IMR-90 (cell line): ENCODE measurements at places on chromosomes 12 and 14. TPM values are rescaled to one million over a fixed set of nuclear protein-coding genes. Genes with fewer than 3 reads are reported as not detected.

The PLBD1 gene
- under 0.01 TPM in 1 of 2 replicates, not detected in the other for total RNA-seq

The KRT72 gene
- not detected in 2 replicates for total RNA-seq

GRCh38 chr12:95548539-95549391 is 2.5 kb downstream of the USP44 start:
- H3K27ac ChIP-seq: peak overlapping the region; percentile 97
- DNase-seq: peak; percentile 64
- no peaks in the 10 kb centered on the region for H3K27me3 ChIP-seq
- H3K36me3 ChIP-seq: no peaks in the 10 kb centered on the region

GRCh38 chr14:100988011-100988410 is 84.5 kb upstream of the RTL1 start:
- H3K27ac ChIP-seq: no peak overlapping the region
- no peaks in the 10 kb centered on the region; the same call in 1 of the 2 replicates for H3K4me1 ChIP-seq
- H3K36me3 ChIP-seq: peaks cover 31% of the 10 kb centered on the region
- peak; percentile 43 for DNase-seq
- no peak overlapping the region for H3K4me3 ChIP-seq

- H3K27ac ChIP-seq: no peak overlapping the region
- peaks cover 2% of the 10 kb centered on the region; the same call in 1 of the 2 replicates for H3K4me1 ChIP-seq
- peaks cover 24% of the 10 kb centered on the region for H3K27me3 ChIP-seq
- H3K4me3 ChIP-seq: no peak overlapping the region
- no peak for DNase-seq
Observed at GRCh38 chr12:57759360-57759980, 4.6 kb downstream of the MARCHF9 start.

- peak; percentile 31 for DNase-seq
- H3K27ac ChIP-seq: no peak overlapping the region
- H3K36me3 ChIP-seq: no peaks in the 10 kb centered on the region
- no peak overlapping the region for H3K4me3 ChIP-seq
- no peaks in the 10 kb centered on the region for H3K27me3 ChIP-seq
- H3K4me1 ChIP-seq: peaks cover 8% of the 10 kb centered on the region
Observed at GRCh38 chr12:14264316-14264715, 101.2 kb upstream of the ATF7IP start.
